ENCODE measurements at places on chromosomes 11 and 22.

- DNase-seq, result no peak
Measured at GRCh38 chr11:4677948-4678347, 19.7 kb downstream of the OR51E2 start.

GRCh38 chr11:68168694-68169093, 44.4 kb downstream of the KMT5B start:
- no peak for DNase-seq

GRCh38 chr22:39496131-39496838, 5.8 kb upstream of the MIEF1 start:
- DNase-seq, result no peak

DNA sequence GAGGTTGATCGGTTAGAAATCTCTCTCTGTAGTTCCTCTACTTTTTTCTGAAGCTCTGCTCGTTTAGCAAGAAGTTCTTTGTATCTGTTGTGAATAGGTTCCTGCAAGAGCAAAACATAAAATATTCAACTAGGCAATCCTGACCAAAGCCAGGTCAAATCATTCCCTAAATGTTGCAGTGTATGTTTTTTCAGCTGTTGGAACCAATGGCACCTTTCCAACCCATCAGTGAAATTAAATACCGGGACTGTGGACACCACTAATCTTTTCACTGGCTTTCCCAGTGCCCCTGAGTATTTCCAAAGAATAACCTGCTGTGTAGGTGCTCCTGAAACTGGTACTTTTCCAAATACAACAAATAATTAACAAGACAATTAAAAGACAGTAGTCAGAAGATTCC, 45.1 kb downstream of the CEP57 start:
- no peak for DNase-seq

- no peak for DNase-seq
Measured at GRCh38 chr22:27991586-27992293, 72.7 kb upstream of the PITPNB start.

- DNase-seq, result no peak
Measured at GRCh38 chr11:61480994-61481335, 27.6 kb upstream of the LRRC10B start.
